ENCODE measurements at places on chromosomes 6 and 20. TPM values are rescaled to one million over a fixed set of nuclear protein-coding genes. Genes with fewer than 3 reads are reported as not detected.

ASIP gene
- not detected for total RNA-seq

RIMS4 gene
- total RNA-seq: not detected

YTHDF1 gene
- 27.1 TPM for total RNA-seq

C6orf58 gene
- total RNA-seq: not detected

MYH7B gene
- total RNA-seq: under 0.01 TPM

PSORS1C1 gene
- 6.3 TPM for total RNA-seq

LY6G6C gene
- 0.38 TPM for total RNA-seq

NMBR gene
- not detected for total RNA-seq

BEND3 gene
- total RNA-seq: 1.8 TPM

ANGPT4 gene
- total RNA-seq: not detected

DNA sequence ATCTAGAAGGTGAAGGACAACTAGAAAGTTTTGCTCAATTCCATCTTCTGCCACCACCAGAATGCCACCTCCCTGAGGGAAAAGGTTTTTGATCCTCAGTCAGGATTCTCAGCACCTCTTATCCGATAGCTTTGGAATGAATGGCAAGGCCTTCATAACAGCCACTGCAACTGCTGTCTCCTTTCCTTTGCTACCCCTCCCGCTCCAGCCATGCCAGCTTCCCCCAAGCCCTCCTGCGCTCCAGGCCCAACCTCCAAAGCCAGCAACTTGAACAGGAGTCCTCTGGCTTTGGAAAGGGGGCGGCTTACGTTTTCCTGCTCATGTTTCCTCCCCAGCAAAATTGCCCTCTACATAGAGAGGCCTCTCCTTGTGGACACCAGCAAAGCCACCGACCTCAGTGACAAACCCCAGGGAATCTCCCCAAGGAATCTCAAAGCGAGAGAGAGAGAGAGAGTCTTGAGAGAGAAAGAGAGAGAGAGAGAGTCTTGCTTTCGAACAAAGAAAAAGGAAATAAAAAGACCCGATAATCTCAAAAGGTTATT is 420 bp upstream of the BTN2A1 start:
- DNase-seq: no peak

GRCh38 chr6:40194447-40195170 is 260.3 kb upstream of the MOCS1 start:
- no peak for DNase-seq

DNA sequence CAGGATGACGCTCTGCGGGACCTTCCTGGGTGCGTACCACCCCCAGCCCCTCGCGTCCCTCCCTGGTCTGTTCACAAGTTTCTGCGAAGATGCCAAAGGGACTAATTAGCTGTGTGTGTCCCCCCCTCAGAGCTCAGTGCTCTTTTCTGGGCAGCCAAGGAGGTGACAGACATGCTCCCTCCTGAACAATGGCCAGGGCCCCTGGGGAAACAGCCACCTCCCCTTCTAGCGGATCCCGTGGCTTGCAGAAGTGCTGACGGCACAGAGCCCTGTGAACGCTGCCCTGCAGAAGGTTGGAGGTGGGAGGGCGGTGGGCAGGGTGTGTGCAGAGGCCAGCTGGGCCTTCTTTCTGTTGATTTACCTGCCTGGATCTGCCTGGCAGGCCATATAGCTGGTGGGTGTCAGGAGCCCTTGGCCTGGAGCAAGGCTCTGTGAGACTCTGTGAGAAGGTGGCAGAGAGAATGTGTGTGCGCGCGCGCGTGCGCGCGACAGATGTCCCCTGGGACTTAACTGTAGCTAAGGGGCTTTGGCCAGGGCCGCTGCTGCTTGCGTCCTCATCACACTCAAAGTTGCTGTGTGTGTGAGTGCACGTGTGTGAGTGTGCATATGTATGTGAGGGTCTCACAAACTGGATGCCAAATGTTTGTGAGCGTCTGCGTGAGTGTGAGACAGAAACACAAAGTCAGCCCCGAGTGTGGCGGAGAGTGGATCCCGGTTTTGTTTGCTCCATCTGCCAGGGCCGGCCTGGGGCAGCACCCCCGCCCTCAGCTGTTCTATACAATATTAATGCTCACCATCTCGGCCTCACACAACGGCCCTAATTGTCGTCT is 3.5 kb upstream of the MYT1 start:
- no peak for DNase-seq

DNA sequence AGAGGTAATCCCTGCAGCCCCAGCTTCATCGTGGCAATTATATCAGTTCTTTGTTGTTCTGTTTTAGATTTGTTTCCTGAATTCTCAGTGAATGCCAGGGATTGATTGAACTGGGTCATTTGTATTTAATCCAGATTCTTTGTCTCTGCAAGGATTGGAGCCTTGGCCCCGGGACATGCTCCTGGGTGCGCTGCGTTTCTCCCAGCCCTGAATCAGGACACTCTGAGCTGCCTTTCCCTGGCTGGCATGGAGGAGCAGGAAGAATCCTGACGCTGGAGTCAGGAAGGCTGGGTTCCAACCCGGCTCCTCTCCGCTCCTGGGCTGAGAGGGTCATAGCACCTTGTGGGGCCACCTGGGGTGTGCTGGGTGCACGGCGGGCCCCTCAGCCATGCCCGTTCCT is 545.6 kb downstream of the QKI start:
- DNase-seq: no peak

- no peak for DNase-seq
Measured at GRCh38 chr6:147216915-147217314, 12.7 kb downstream of the STXBP5 start.

DNA sequence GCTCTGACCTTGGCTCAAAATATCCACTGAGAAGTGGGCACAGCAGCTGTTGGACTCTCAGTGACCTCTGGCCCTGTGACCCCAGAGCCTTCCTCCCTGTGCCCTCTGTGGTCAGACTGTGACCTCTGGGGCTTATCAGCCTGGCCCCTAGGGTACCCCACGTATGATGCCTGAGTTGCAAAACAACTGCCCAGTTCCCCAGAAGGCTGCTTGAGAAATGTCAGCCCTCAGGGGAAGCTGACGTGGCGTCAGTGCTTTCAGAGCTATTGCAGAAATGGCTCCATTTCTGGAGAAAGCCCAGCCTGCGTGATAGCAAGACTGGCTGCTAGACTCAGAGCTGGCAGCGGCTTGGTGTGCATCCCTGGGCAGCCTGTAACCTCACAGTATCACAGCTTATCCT is 31.5 kb upstream of the TGM2 start:
- DNase-seq: peak; percentile 48

GRCh38 chr6:170048615-170049256 is 242.1 kb downstream of the DLL1 start:
- no peak for DNase-seq

DNA sequence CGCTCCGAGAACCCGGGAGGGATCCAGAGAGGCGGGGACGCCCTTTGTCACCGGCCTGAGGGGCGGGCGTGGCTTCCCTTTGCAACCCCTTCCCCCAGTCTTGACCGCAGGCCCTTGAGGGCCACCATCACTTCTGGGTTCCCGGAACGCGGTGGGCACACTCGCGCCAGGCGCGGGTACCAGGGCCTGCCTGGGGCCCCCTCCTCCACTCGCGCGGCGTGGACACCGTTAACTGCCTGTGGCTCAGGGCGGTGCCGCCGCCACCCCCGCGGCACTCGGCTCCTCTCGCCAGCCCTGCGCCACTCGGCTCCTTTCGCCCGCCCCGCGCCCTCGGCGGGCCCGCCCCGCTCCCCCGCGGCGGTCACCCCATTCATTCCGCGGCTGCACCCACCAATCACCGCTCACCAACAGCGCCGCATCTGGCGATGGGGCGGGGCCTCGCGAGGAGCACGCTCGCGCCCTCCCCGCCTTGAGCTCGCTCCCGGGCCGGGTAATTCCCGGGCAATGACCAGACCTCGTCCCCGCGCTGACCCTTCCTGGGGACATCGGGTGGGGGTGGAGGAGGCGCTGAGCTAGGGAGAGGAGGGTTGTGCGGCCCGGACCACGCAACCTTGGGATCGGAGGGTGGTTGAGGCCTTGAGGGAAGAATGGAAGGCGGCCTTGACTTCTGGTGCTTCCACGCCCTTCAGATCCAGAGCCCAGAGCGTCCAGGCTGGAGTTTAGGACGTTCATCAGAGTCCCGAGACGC is 10.5 kb upstream of the ELOVL5 start:
- DNase-seq: peak; percentile 83

GRCh38 chr6:170051229-170052172 is 239.4 kb downstream of the DLL1 start:
- DNase-seq: no peak

DNA sequence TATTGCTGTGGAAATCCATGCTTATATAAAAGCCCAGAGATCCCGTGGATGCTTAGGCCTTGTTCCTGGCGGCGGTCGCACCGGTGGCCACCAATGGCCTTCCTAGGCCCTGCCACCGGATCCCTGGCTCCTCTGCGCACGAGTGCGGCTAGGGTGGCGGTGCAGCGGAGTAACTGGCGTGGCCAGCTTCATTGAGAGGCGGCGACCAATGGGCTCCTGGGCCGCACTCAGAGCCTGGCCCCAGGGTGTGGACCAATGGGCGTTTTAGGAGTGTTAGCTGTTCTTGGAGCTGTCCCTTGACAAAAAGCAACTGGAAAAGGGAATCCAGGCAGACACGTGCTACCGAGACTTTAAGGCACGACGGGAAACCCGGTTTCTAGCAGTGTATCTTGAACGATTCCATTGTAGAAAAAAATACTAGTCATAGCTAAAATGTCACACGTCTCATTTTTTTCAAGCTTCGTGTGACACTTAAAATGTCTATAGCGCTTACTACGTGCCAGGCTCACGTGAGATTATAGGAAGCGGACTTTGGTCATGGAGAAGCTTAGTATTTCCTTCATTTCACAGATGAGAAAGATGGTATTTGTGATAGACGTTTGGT is 1.7 kb downstream of the AMD1 start:
- peak; percentile 78 for DNase-seq

GRCh38 chr6:134046054-134046453 is 6.4 kb downstream of the SLC2A12 start:
- DNase-seq: no peak

Data from bronchial epithelial cell (primary cell).